Stimulated activated CD8-positive, alpha-beta memory T cell treated with anti-CD3 and anti-CD28 coated beads, Interleukin-7, amount 100 ng/mL, for 1 hour (primary cell): ENCODE measurements at places on chromosomes 12 and 14.
A peak's percentile ranks its signal among the peaks of the same experiment; 100 is the strongest.

GRCh38 chr14:24013654-24014514 is 25.2 kb downstream of the DHRS4L2 start:
- DNase-seq = no peak

DNA sequence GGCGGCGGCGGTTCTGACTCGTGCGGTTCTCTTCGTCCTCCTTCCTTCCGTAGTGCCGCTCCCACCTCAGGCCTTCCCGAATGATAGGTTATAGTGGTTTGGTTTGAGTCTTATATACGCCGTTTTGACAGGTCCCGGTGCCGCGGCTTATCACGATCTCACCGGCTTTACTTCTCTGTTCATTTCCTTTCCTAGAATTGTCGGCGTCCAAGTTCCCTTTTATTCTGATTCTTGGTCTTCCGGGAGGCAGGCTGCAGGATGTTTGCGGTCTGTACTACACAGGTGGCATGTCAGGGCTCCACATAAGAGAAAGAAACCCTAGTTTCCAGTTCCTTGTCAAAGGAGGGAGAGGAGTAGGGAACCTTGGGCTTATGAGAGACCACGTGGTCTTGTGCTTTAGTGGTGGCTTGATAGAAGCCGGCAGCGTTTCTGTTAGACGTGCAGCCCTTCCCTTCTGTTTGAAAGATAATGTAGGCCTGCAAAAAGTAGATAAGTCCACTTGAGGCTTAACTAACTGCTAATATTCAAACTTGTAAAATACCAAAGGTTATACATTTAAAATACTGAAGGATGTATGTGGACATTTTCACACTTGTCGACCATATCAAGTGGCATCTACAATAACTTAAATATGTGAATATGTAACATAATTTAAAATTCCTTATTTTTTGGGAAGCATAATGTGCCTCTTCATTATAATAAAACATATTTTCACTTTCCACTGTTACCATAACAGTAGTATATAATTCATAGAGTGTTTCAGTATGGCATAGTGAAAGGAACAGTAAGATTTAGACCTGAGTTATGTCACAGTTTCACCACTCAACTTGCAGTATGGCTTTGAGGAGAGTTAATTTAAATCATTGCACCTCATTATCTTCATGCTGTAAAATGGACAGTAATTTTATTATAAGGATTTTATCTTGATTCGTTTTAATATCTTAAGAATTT is 804 bp downstream of the USP15 start:
- DNase-seq = peak; percentile 48

GRCh38 chr12:67220065-67220464 is 49.1 kb upstream of the CAND1 start:
- no peak for DNase-seq

- DNase-seq = no peak
These were observed 222.3 kb upstream of the TMTC1 start for GRCh38 chr12:30006021-30006420.

- no peak for DNase-seq
These were observed 340.6 kb downstream of the GXYLT1 start for GRCh38 chr12:41804026-41804425.

DNA sequence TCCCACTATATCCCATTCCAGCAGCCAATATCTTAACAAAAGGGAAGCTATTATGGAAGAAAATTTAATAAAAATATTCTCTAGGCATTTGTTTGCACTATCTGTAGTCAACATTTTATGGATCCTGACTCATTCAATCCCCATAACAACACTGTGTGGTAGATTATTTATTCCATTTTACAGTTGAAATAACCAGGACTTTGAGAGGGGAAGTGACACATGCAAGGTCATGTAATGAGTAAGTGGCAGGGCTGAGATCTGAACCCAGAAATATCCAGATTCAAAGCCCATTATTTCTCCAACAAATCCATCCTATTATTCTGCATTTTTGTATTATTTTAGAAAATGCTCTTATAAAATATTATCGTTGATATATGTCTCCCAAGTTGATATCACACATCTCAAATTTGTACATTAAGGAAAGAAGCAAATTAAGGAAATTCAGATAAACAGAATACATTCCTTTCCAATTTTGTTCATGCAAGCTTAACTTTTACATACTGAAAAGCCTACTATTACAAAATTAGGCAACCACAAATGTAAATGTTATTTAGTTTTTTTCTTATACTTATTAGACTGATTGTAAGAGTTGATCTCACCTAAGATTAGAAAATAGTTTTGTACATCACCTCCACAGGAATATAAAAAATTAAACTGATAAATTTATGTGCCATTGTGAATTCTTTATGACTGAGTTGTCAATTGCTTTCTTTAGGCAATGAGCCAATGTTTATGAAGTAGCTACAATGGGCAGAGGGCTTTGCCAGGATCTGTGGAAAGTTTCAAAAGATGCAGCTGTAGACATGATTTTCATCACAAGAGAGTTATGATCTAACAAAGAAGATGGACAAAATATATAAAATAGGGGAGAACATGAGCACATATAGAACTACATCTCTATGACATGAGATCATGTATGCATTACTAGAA is 55.1 kb upstream of the E2F7 start:
- DNase-seq = no peak

DNA sequence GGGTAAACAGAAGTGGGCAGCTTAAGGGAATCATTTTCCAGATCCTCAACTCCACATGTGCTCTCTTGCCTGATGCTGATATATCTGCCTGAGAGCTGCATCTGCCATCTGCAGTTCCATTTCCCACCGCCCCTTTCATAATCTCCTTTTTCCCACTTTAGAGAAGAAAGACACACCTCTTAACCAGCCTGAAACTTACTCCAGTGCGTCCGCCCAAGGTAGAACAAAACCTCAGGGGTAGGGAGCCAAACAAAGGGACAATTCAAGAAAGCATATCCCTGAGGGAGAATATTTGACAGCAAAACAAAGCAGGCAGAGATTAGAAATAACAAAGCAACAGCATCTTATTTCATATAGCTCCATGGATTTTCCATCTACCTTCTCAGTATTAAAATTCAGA is 4.3 kb downstream of the MDM1 start:
- DNase-seq = no peak

- no peak for DNase-seq
These were observed 33.0 kb upstream of the TSPAN9 start for GRCh38 chr12:3044141-3044630.

- no peak for DNase-seq
These were observed 22.3 kb upstream of the CTDSP2 start for GRCh38 chr12:57868851-57869268.

DNA sequence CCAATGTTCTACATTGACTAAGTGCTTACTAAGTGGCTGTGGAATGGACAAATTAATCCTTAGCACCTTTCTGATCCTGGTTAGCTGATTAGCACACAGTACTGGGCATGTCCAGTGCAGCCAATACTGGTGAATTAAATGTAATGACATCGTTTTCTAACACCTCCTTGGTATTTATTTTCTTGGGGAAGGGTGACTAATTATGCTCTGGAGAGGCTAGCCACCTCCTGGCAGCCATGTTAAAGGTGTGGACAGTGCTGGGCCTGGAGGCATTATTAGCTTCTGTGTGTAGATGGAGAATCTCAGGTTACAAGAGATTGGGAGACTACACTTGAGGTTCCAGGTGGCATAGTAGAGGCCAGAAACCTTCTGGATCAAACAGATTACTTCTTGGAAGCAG is 230.9 kb upstream of the DDHD1 start:
- DNase-seq = no peak

GRCh38 chr12:111686574-111687105 is 787 bp downstream of the ACAD10 start:
- no peak for DNase-seq

DNA sequence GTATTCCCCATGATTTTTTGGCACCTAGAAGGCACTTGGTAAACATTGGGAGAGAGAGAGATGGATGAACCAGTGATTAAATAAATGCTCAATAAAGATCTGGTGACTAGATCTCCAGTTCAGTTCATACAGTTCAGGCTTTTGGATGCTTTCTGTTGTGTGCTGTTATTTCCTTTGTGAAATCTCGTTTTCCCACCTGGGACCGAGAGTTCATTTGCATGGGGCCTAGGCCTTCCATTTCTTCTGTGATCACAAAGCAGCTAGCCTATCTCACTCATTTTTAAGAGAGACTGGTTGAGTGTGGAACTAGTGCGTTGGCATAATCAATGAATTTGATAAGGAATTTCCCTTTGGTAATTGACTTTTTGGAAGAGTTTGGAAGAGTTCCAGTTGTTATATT is 104.0 kb downstream of the VRK1 start:
- DNase-seq = no peak

GRCh38 chr14:24921903-24922302 is 128.0 kb downstream of the STXBP6 start:
- no peak for DNase-seq

- DNase-seq = no peak
These were observed 10.7 kb upstream of the TMBIM6 start for GRCh38 chr12:49730568-49731101.

GRCh38 chr12:68291396-68292036 is 38.1 kb upstream of the IL22 start:
- no peak for DNase-seq

DNA sequence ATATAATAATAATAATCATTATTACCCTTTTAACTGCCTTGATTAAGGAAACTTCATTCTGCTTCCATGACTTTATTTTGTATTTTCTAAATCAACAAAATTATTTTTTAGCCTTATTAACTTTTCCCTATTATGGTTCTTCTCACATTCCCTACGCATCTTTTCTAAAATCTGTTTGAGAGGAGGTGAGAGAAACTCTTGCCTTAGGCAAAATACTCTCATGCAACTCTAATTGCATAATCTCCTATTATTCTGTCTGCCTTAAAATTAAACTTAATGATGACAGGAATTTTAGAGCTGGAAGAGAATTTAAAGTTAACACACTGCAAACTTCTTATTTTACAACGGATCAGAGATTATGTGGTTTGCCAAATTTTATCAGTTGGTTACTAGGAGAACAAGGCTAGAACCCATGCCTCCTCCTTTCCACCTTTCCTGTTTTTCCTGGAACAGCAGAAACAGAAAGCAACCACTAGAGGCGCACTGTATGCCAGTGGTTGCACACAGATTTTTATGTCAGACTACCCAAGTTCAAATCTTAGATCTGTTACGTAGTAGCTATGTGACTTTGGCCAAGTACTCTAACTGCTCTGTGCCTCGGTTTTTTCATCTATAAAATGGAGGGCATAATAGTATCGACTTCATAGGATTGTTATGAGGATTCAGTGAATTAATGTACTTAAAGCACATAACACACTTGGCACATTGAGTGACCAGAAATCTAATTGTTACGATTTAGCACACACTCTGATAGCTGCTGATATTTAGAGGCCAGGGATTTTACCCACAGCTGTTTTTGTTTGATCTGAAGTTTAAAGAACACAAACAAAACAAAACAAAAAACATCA is 4.3 kb upstream of the BRMS1L start:
- no peak for DNase-seq

- DNase-seq = no peak
These were observed 94.6 kb upstream of the MUCL1 start for GRCh38 chr12:54759751-54760150.

DNA sequence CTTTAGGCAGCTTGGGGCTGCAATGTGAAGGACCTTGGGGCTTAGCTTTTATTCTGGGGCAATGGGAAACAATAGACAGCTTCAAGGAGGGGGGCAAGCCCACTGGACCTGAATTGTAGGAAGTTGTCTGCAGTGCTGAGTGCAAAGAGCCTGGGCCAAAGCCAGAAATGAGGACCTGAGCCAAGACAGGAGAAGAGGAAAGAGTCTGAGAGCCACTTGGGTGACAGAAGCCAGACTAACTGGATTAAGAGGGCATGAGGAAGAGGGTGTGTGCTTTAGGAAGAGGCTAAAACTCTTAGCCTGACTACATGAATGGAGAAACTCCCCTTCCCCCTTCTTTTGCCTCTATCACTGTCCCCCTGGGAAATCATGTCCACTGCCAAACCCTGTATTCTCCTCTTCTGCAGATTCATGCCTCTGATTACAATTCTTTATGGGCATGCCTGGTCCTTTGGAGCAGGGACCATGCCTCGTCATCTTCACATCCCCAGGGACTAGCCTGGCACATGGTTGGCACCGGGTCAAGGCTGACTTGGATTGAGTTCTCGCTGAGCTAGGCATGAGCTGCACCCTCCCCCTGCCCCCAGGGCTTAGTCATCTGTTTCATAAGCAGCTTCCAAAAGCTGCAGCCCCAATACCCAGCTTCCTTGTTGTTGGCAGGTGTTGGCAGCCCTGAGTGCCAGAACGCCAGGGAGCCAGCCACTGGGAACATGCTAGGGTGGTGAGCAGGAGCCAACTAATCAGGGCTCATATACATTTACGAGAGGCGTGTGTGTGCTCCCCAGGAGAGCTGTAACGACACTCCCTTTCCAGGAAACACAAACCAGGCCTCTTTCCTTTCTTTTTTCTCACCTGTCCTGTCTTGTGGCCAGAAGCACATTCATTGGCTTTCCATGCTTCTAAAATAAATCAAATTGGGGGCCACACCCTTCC is 27.7 kb upstream of the JDP2 start:
- DNase-seq = no peak

DNA sequence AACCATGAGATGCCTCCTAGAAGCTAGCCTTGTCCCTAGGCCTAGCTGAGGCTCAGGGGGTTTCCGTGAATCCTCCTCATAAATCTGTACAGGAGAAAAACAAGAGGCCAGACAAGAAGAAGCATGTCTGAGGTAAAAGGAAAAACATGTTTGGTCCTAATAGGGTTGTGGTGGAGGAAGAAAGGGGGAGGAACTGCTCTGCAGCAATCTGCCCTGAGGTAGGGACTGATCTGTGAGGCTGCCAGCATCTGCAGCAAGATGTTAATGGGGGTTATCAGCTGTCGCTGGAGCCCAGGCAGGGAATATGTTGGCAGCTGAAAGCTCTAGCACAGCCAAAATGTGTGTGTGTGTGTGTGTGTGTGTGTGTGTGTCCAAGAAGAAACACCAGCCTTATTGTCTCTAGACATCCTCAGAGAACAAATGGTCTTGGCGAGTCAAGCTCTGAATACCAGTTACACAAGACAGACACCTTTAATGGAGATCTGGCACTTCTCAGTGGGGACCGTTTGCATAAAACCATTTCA is 218.5 kb downstream of the NUAK1 start:
- no peak for DNase-seq

GRCh38 chr14:53942970-53943750 is 13.5 kb downstream of the BMP4 start:
- DNase-seq = no peak

GRCh38 chr12:19546611-19547162 is 107.4 kb downstream of the AEBP2 start:
- DNase-seq = no peak

- no peak for DNase-seq
These were observed 123.7 kb upstream of the GARIN6 start for GRCh38 chr12:99523853-99524252.

DNA sequence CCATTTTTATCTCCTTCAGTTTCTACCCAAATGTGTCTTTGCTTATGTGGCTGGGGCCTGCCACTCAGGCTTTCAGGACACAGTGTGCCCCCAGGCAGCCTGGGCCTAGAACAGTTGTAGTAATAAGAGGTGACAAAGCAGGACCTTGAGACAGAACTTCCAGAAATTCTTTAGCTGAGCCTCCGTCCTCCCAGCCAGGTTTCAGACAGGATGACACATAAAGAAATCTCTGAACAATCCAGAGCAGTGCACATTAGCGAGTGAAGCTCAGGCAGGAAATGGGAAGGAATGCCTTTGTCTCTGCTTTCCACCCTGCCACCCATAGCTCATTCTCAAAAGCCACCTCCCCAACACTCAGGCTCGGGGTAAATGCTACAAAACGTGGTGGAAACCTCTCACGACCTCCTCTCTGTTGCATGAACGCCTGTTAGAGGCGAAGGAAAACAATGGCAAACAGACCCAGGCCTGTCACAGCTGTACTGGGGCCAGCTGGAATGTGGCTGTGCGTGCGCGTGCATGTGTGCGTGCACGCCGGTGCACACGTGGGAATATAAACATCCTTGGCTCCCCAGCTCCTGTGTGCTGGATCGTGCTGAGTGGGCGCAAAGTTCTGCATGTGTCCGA is 286.7 kb downstream of the ZFP36L1 start:
- DNase-seq = no peak
